ENCODE measurements at places on chromosomes 16 and 17.

- no peak for DNase-seq
These were observed 24.5 kb upstream of the OSGIN1 start for GRCh38 chr16:83928341-83929055.

- no peak for DNase-seq
These were observed 17.8 kb upstream of the CIBAR2 start for GRCh38 chr16:85129876-85130704.

GRCh38 chr17:4625181-4625617, 16.3 kb downstream of the ALOX15 start:
- DNase-seq = no peak

DNA sequence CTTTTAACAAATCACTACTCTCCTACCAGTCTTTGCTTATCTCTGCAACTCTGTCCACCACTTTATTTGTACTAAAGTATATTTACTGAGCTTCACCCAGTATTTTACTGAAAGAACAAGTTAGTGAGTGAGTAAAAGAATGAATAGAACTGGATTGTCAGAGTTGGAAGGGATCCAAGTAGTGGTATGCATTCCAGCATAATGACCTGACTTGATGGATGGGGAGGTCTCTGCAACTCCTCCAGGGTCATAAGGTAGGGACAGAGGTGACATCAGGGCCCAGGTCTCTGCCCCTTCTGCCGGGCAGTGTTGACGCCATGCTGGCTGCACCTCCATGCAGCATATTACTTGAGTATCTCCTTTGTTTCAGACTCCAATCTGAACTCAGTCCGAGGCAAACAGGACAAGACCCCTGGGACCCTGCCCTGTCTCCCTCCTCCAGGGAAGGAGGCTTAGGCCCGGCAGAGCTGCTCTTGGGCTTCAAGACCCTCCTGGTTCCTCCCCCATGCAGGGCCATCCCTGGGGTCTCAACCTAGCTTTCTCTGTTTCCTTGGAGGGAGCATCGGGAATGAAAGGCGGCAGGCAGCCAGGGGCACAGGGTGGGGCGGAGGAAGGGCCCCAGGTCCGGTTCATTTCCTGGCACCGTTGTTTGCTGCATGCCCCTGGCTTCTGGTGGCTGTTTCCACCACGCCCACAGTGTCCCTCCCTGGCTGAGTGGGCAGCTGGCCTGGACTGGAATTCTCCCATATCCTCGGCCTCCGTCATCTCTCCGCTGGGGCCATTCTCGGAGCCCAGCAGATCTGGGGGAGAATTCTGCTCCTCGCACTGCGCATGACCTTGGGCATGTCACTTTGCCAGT, 12.4 kb upstream of the ITGA3 start:
- no peak for DNase-seq

DNA sequence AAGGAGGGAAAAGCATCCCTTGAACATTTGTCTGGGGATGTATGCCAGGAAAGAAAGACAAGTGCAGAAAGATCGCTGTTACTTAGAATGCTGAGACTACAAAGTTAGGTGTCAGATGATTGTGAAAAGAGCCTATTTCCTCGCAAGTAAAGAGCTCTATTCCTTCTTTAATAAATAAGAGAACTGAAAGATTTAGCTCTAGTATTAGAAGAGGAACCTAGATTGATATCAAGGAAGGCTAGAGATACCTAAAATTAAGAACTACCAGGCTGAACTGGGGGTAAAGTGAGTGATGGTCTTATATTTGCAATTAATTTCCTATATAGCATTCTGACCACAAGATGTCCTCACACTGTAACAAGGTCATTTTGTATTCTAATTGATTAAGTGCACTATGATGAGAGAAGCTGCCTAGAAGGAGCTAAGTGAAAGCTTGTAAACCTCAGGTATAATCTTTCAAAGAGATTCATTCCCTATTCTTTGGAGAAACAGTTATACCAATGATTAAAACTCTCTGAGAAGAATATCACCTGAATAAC, 62.3 kb downstream of the SSH2 start:
- DNase-seq = no peak

DNA sequence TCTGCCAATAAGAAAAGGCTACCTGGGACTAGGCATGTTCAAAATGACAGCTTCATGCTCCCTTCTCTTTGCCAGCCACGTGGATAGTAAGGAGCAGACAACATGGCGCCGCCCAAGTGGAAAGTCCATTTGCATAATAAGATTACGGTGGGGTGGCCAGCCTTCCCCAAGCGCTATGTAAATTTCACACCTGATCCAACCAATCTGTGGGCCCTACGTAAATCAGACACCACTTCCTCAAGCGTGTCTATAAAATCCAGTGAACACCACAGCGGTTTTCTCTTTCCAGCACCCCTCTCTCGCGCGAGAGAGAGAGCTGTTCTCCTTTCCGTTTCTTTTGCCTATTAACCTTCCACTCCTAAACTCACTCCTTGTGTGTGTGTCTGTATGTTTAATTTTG, 140.3 kb upstream of the ERCC4 start:
- DNase-seq = no peak

GRCh38 chr17:51188271-51188833, 22.1 kb downstream of the NME2 start:
- no peak for DNase-seq

GRCh38 chr17:63095459-63095858, 129.4 kb downstream of the TANC2 start:
- no peak for DNase-seq

- DNase-seq = no peak
These were observed 35.9 kb upstream of the KIFC3 start for GRCh38 chr16:57838161-57838560.

DNA sequence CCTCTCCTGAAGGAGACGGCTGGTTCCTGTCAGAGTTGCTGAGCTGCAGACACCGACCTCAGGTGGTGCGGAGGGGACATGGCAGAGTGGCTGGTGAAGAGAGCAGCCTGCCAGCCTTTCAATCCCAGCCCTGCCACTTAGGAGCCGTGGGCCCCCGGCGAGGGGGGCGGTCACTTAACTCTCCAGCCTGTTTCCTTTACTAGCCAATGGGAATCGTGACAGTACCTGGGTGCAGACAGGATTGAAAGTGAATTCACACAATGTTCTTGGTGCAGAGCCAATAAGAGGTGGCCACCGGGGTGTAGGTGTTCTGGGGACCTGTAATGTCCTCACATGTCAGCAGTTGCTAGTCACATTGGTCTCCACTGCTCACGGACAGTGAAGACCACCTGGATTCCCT, 13.5 kb downstream of the ACE start:
- no peak for DNase-seq

DNA sequence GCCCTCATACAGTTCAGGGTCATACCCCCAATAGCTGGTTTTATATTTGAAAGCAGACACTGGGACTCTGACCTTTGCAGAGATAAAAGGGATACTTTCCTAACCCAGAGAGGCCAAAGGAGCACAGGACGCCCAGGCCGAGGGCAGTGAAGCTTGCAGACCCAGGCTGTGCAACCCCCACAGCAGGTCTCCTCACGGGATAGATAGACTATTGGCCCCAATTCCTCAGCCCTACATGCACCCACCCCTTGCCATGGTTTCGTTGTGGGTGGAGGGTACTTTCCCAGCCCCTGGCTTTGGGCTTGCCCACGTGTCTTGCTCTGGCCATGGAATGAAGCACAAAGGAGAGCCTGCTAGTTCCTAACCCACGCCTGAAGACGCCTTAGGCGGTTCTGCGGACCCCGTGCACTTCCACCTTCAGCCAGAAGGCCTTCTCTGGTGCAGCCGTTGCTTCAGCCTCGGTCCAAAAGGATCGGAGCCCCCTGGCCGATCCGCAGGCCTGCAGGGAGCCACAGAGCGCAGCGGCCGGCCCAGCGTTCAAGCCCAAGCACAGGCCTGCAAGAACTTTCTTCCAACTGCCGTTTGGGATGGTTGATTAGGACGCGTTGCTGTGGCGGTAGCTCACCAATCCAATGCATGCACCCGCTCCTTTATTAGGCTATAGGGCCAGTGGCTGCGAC, 9.8 kb upstream of the BRCA1 start:
- no peak for DNase-seq

DNA sequence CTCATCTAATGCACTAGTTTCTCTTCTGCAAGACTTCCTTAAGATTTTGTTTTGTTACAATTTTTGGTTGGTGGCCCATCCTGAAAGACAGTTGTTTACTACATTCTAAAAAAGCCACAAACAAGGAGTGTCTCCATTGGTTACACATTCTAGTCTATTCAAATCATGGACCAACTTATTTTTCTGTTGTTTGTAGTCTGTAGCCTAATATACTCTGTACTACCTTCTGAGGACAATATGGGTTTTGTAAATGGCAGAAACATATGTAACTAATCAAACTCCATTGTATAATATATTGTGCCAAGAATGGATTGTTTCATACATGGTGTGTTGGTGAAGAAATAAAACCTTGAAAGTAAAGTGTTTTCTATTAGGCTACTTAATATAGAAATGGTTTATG, 79.5 kb upstream of the DHX40 start:
- DNase-seq = no peak

DNA sequence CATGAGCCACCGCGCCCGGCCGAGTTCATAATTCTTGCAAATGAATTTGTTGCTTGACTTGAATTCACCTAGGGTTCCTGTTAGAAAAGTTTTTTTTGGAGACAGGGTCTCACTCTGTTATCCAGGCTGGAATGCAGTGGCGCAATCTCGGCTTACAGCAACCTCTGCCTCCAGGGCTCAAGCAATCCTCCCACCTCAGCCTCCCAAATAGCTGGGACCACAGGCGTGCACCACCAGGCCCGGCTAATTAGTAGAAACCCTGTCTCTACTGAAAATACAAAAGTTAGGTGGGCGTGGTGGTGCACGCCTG, 99.8 kb downstream of the MYH11 start:
- DNase-seq = no peak

- DNase-seq = no peak
These were observed 2.4 kb downstream of the NXN start for GRCh38 chr17:977166-977565.

DNA sequence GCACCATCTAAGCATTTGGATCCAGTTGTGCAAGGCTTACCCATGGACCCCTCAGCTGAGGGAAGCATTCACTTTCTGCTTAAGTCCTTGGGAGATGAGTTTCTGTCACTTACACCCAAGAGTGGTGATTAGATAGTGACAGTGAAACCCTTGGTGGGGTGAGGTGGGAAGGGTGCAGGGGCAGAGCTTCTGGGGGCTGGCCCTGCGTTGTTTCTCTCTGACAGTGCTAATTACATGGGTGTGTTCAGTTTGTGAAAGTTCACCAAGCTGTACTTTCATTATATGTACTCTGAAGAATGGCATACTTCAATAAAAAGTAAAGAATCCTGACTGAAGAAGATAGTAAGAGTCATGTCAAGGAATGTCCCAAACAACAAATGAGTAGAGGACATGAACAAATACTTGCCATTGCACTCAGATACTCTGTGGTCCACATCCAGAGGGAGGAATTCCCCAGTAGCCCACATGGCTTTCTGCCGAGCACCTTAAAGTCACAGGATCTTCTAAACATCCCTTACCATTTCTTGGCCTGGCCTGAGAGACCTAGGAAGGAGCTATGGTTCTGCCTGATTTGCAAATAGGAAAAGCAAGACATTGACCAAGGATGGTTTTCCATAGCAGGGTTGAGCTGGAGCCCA, 8.4 kb downstream of the CHST6 start:
- DNase-seq = no peak

DNA sequence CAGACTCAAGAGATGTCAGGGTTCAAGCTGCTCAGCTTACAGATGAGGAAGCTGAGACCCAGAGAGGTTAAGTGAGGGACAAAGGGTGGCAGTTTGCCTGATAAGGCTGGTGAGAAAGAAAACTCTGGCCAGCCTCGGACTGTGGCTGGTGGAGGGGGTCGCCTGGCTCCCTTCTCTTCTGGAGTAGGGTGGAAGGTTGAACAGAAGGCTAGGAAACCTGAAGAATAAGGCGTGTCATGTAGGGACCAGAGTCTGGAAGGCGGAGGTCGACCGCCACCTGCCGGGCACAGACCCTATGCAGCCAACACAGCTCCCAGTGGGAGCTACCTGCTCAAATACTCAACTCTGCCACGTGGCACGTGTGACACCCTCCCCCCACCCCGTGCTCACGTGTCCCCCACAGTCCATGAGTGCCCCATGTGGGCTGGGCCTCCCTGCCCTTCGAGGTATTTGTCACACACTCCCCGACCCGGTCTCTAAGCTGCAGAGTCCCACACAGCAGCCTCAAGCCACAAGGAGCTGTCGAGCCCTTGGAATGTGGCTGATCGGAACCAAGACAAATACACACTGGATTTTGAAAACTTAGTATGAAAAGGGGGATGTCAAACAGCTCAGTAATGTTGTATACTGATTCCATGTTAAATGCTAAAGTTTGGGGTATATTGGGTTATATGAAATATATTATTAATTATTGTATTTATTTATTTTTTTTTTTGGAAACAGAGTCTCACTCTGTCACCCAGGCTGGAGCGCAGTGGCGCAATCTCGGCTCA, 11.8 kb downstream of the HID1 start:
- DNase-seq = peak; percentile 50

DNA sequence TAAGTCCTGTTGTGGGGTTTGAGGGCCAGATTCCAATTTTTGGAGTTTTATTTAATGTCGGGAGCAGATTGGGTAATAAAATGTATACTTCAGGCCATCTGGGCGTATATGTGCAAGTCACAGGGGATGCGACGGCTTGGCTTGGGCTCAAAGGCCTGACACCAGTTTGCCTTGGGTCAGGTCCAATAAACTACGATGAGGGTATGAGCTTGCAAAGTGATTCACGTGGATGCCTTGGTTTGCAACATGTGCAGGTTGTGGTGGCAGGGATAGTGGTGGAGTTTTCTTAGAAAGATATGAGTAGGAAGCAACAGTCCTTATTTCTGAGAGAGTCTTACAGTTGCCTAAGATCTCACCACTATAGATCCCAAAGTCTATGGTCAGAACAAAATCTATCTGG, 157.0 kb upstream of the CDH11 start:
- DNase-seq = no peak

- DNase-seq = no peak
These were observed 31.3 kb downstream of the NLRC5 start for GRCh38 chr16:57020651-57021050.

GRCh38 chr17:13474073-13474800, 127.5 kb downstream of the HS3ST3A1 start:
- DNase-seq = no peak

DNA sequence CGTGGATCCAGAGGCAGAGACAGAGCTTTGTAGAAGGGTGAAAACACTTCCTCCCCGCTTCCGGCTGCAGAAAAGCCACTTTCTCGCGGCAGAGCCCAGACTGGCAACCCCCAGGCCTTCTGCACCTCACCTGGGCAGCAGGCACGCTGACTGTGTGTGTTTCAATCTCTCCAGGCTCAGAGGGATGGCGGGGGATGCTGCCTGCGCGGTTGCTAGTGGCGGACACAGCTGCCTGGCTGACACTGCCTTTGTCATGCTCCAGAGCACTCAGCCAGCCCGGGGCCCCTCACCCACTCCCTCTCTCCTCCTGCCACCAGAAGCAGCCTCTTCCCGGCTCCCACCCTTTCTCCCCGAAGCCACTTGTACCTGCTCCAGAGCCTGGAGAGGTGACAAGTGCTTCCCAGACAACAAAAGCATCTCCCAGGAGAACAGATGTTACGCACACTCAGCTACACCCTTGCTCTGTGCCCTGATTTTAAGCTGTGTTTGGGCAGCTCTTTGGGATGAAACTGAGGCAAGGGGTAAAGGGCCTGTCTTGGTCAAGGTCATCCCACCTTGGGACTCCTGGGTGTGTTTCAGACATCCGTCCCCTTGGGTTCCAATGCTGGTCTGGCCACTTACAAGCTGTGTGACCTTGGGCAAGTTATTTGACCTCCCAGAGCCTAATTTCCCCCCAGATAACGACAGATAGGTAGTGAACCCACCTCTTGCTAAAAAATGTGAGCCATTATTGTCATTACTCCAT, 9.2 kb upstream of the GLIS2 start:
- peak; percentile 58 for DNase-seq

Data from CD4-positive, alpha-beta T cell treated with Interleukin-6 for 4 hours (primary cell).